ENCODE measurements at places on chromosomes 6 and 20.

DNA sequence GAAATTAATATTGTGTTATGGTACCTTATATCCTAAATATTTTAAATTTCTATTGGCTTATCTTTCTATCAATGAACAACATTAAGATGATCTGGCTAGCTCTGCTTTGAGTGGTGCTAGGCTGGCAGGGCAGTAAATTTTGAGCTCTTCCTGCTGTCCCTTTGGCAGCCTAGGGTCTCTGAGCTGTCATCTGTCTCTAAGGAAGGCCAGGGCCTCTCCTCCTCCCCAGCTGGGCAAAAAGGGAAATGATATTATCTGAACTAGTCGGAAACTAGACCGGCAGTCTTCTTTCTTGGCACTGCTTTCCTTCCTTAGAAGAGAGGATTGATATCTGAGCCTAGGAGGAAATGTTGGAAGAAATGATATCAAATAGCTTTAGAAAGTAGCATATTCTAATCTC, 176.7 kb upstream of the BTBD3 start:
- DNase-seq: no peak

GRCh38 chr6:2630891-2631571, 119.7 kb downstream of the MYLK4 start:
- no peak for DNase-seq

DNA sequence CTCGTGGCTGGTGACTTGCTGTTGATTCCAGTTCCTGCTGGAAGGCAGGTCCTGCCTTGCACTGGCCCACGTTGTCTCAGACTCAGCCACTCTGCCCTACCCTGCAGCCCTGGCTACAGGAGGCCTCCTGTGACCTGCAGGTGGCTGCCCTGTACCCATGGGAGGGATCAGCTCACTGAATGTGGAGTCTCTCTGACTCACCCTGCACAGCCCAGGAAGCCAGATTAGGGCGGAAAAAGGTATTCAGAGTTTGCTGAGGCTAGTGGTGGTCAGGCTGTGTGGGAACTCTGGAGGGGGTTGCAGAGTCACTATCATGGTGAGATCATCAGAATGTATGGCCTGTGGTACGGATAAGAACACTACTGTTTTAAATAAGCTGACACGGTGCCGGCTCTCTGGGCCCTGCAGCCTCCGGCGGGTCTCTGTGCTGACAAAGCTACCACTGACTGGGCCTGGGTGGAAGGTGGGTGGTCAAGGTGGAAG, 24.7 kb upstream of the PYGB start:
- DNase-seq: no peak

DNA sequence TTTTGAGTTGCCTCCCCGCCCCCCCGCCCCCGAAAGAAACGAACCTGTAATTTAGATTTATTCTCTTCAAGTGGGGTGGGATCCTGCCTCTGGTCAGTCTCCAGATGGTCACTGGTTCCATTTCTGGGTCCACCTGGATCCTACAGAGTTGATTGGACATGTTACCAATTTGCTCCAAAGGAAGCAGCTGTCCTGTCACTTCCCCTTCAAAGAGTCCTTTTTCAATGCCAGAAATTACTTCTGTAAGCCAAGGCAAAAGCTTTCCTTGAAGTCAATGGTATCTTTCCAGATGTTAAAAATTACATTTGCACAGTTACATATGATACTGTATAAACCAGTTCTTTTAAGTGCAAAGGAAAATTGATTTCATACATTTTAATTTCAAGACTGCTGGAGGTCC, 12.0 kb upstream of the ANKRD60 start:
- DNase-seq: no peak

DNA sequence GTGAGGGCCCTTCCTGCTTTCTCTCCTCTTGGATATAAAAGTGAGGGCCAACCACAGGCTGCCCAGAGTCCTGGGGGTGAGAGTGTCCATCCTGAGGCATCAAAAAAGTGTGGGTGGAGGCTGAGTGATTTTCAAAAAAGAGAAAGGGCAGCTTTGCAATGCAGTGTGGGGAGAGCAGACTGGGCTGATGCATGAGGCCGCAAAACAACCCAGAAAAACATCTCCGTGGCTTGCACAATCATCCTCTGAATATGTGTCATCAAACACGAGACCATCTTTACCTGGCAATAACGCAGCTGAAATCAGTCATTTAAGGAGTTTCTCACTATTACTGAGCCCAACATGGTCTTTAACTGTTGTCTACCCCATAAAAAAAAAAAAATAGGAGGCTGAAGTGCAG, 191.2 kb upstream of the SOX4 start:
- no peak for DNase-seq

DNA sequence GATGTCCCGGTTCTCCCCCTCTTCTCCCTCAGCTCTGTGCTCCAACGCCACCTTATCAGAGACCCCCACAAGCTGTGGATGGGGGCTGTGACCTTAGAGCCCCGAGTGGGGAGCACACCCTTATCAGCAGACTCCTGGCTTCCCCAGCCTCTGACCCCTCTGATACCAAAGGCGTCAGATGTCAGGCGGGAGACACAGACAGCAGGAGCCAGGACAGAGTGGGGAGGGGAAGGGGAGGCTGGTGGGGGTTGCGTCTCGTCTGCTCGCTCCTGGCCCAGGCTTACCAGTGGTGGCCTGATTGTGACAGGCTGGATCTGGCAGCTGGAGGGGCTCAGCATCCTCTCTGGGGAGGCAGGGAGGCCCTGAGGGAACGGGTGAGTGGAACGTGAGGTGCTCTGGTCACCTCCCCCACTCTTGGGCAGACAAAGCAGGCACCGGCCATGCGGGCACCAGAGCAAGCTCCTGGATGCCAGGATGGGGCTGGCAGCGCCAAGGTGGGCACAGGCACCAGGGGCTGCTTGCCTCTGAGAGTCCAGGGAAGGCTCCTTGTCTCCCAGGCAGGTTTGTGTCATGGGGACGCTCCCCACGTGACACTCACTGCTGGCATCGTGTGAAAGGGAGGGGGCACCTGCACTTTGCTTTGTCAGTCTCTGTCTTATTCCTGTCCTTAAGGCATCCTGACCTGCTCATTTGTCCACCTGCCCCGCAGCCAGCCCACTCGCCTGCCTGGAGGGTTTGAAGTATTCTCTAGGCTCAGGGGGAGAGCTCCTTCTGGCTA, 27.8 kb upstream of the GATA5 start:
- no peak for DNase-seq

DNA sequence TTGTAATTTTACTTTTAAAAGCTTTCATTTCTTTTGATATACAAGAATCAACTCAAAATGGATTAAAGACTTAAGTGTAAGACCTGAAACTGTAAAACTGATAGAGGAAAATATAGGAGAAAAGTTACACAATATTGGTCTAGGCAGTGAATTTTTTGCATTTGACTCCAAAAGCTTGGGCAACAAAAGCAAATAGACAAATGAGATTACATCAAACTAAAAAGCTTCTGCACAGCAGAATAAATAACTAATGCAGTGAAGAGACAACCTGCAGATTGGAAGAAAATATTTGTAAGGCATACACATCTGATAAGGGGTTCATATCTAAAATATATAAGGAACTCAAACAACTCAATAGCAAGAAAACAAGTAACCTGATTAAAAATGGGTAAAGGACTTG, 3.0 kb downstream of the GABRR1 start:
- DNase-seq: no peak

- peak; percentile 82 for DNase-seq
Measured at GRCh38 chr6:16286151-16286522, 47.8 kb downstream of the GMPR start.

DNA sequence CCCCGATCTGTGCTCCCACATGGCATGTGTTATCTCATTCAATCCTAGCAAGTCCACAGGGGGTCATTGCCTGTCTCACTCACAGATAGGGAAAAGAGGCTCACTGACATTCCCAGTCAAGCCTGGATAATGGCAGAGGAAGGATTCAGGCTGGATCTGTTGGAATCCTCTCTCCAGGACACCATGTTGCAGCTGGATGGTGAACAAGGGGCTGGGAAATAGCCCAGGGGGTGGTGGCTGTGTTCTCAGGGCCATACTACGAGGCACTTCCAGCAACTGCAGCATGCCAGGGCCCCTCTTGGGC, 5.0 kb upstream of the SPDEF start:
- no peak for DNase-seq

DNA sequence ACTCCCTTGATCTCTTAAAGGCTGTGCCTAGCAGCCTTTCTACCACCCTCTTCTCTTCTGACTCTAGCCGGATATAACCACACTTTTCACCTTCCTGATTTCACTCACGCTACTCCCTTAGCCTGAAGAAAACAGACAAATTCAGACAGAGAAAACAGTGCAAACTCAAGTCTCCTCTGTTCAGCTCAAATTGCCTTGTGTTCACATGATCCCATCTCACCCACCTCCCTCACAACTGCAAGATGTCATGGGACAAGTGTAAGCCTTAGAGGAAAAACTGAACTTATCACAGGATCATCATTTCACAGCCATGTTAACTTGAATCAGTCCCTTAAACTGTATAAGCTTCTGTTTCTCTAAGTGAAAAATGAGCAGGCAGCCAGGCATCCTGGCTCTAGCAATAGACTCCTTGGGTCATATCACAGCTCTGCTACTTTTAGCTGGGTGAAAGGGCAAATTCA, 66.5 kb upstream of the TENT5A start:
- no peak for DNase-seq

- DNase-seq: no peak
Measured at GRCh38 chr20:51636123-51636522, 93.6 kb upstream of the NFATC2 start.

GRCh38 chr6:147063469-147064031, 140.7 kb upstream of the STXBP5 start:
- no peak for DNase-seq

GRCh38 chr20:9427430-9428291, 86.7 kb upstream of the LAMP5 start:
- DNase-seq: no peak

GRCh38 chr6:25083784-25084507, 148.2 kb upstream of the RIPOR2 start:
- no peak for DNase-seq

DNA sequence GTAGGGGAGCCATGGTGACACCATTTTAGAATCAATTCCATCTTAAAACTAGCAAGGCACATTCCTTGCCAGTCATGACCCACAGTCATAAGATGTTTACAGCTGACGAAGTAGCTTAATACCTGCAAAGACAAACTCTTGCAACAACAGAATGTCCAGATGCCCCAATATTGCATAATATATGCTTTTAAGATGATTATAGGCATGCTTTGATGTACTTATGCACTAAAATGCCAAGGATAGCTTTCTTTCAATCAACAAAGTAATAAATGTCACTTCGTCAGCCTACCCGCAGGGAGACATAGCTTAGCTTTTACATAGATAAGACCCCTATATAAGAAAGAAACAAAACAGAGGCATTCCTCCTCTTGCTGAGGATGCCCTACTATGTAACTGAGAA, 26.7 kb downstream of the ACSS1 start:
- no peak for DNase-seq

DNA sequence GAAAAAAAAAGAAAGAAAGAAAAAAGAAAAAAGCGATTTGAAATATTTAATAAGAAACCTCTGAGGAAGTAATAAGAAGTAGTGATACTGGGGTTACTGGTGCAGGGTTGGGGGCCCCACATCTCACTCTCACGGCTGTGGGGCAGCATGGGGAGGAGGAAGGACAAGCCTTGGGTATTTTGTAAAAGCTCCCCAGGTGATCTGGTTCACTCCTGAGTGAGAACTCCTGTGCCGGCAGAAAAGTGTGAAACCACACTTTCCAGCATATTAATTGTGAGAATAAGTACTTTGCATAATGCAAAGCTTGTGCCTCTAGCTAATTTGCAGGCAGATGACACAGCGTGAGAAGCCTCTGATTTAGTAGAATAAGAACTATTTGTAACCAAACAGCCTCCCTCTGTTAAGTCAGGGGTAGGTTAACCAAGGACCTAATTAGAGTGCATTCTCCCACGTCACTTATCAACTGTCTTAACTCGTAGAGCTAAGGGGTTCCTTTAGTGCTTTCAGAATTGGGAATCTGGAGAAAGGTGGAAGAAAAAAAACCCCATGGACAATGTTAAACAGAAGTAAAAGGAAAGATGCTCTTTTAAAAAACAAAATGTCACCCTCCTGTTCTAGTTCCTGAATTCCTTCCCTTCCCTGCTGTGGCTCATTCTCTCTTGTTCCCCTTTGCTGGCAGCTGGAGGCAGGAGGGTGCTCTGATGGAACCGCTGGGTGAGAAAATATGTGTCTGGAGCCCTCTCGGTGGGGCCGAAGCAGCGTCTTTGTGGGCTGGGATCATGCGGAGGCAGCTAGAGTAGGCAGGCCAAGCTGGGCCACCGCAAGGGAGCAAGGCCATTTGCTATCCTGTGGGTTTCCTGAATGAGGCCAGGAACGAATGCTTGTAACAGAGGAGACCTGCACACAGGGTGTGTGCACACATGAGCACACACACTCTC, 108.7 kb downstream of the FYN start:
- no peak for DNase-seq

DNA sequence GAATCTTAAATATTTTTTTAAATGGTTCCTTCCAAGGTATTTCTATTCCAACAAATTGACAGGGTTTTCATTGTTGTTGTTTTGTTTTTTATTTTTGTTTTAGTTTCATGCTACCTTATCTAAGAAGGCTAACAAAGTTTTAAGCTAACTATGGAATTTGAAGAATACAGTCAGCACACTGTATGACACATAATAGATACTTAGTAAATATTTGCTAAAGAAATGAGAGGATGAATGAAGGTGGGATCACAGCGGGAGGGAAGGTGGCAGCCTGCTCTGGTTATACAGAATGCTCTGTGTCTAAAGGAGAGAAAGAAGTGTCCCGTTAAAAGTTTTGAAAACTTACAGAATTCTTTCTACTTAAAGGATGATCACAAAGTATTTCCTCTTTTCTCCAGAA, 43.7 kb upstream of the DST start:
- DNase-seq: no peak

DNA sequence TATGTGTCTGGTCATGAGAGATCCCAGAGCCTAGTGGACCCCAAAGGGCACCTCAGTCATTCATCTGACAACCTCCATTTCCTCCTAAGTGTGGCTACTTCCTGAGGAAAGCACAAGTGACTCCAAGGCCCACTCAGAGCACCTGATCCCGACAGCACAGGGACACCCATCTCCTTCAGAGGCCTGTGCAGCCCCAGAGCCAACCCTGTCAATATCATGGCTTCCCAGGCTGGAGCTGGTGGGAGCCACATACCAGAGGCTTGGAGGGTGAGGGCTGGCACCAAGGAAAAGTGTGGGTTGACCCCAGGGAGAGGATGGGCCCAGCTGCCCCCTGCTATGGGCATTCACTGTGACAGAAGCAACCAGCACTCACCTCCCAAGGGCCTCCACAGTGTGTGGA, 117.3 kb downstream of the PSMB1 start:
- no peak for DNase-seq

- DNase-seq: peak; percentile 82
Measured at GRCh38 chr6:43368259-43369160, 937 bp downstream of the ZNF318 start.

GRCh38 chr20:63009045-63009961, 2.5 kb upstream of the BHLHE23 start:
- DNase-seq: peak; percentile 88

All from HAP-1 (cell line).